Activated naive CD8-positive, alpha-beta T cell treated with anti-CD3 and anti-CD28 coated beads for 36 hours (primary cell): ENCODE measurements at places on chromosomes 5 and 9.

- no peaks in the 10 kb centered on the region for H3K4me1 ChIP-seq
- DNase-seq, result no peak
These were observed 38.1 kb upstream of the SSBP2 start for GRCh38 chr5:81789033-81789432.

DNA sequence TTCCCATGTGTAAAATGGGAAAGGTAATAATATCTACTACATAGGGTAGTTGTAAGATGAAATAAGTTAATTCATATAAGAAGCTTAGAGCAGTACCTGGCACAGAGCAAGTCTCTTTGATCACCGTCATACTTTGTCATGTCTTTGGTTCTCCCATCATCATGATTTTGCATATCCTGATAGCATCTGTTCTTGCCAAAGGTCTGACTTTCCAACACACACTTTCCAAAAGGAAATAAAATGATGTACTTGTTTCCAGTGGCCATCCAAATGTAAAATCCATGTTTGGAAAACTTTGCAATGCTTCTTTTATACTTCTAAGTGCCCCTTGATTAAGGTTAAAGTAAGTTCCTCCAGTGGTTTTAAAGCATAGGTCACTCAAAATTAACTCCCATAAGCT, 266.9 kb upstream of the PTGER4 start:
- no peak for DNase-seq
- H3K36me3 ChIP-seq, result peaks cover 18% of the 10 kb centered on the region
- no peak overlapping the region for H3K27ac ChIP-seq
- no peak overlapping the region for H3K4me3 ChIP-seq
- no peaks in the 10 kb centered on the region for H3K27me3 ChIP-seq

- no peaks in the 10 kb centered on the region for H3K36me3 ChIP-seq
- DNase-seq, result peak; percentile 68
- peaks cover 5% of the 10 kb centered on the region for H3K4me1 ChIP-seq
- H3K27me3 ChIP-seq, result no peaks in the 10 kb centered on the region
- H3K4me3 ChIP-seq, result no peak overlapping the region
- H3K27ac ChIP-seq, result no peak overlapping the region
These were observed 5.7 kb upstream of the SEC16A start for GRCh38 chr9:136488247-136489214.

GRCh38 chr5:175380701-175381100, 63.3 kb downstream of the DRD1 start:
- no peak overlapping the region for H3K27ac ChIP-seq
- H3K36me3 ChIP-seq, result no peaks in the 10 kb centered on the region
- no peak for DNase-seq
- no peak overlapping the region for H3K4me3 ChIP-seq

DNA sequence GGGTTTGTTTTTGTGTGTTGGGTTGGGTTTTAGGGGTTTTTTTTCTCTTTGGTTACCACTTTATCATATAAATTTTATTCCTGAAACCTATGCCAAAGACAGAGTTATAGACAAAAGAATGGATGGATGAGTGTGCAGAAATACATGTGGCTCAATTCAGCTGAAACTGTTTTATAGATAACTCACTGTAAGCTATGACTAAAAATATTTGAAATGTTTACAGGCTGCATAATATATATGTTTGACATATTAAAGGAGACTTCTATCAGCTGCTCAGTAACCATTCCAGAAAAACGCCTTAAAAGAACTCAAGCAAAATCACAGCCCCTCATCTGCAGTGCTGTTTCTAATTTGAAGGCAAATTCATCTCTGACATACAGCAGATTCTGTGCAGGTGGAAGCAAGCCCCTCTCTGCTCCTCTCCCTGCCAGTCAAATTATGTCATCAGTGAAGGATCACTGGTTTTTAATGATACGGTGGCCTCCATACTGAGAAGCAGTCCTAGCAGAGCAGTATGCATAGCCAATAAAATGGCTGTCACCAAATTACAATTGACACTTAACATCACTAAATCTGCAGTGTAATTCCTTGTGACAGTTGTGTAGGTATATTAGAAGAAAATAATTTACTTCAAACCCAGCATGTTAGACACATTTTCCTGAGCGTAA, 301.6 kb downstream of the NR2F1-AS1 start:
- H3K4me1 ChIP-seq, result no peaks in the 10 kb centered on the region
- H3K27ac ChIP-seq, result no peak overlapping the region
- H3K36me3 ChIP-seq, result no peaks in the 10 kb centered on the region
- H3K27me3 ChIP-seq, result no peaks in the 10 kb centered on the region

- H3K27me3 ChIP-seq, result peaks cover 37% of the 10 kb centered on the region
- no peaks in the 10 kb centered on the region for H3K36me3 ChIP-seq
- peaks cover 6% of the 10 kb centered on the region for H3K4me1 ChIP-seq
- H3K27ac ChIP-seq, result no peak overlapping the region
These were observed 6.9 kb downstream of the PROP1 start for GRCh38 chr5:177988989-177989625.

DNA sequence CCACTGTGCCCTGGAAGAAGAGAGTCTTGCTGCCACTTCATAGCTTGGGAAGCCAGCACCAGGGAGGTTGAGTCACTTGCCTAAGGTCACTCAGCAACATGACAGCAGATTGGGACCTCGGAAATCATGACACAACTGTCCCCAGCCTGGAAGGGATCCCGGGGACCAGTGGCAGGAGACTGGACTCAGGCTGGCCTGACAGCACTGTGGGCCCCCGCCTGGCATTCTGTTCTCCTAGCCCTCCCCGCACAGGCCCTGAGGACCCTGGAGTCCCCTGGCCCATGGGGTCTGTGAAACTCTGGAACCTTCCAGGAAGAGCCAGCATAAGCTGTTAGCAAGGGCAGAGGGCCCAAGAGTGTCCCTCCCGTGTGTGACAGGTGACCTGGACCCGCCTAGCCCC, 64.9 kb downstream of the COL5A1 start:
- DNase-seq, result no peak
- no peaks in the 10 kb centered on the region for H3K4me1 ChIP-seq
- no peaks in the 10 kb centered on the region for H3K27me3 ChIP-seq

- H3K4me3 ChIP-seq, result no peak overlapping the region
- H3K4me1 ChIP-seq, result no peaks in the 10 kb centered on the region
- no peaks in the 10 kb centered on the region for H3K36me3 ChIP-seq
- DNase-seq, result no peak
These were observed 76.5 kb downstream of the NR6A1 start for GRCh38 chr9:124694414-124695279.

- H3K27me3 ChIP-seq, result peaks cover under 1% of the 10 kb centered on the region
- no peak overlapping the region for H3K4me3 ChIP-seq
- no peaks in the 10 kb centered on the region for H3K36me3 ChIP-seq
- no peaks in the 10 kb centered on the region for H3K4me1 ChIP-seq
- no peak overlapping the region for H3K27ac ChIP-seq
These were observed 75.1 kb upstream of the ADCY2 start for GRCh38 chr5:7320701-7321301.

DNA sequence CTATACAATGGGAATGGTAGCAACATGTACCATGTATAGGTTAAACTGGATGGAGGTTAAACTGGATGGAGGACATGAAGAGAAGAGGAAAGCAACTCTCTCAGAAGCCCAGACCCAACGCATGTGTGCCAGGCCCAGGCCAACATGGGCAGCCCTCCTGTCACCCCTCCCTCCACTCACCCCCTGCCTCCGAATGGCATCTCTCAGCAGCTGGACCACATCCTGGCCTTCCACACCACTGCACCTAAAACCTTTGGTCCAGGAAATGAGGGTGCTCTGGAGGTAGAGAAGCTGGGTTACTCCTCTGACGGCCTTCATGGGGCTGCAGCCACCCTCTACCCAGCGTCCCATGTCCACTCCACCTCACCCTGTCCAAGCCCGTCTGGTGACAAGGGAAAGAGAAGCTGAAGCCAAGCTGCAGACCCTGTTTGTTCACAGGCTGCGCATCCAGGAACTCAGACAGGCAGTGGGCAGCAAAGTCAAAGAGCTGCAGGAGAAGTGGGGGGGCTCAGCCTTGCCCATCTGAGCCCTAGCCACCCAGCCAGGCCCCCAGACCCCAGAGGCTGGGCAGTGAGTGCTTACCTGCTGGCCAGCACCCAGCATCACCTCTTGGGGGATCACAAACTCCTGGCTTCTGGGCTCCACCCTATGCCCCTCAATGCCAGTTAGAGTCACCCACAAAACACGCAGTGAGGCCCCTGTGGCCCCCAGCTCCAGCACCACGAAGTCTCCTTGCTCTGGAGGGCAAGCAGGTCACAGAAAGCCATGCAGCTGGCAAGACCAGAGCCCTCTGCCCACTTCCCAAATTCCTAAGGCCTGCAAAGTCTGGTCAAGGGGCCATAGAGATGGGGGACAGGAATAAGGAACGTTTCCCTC, 8.5 kb downstream of the HK3 start:
- H3K4me1 ChIP-seq, result no peaks in the 10 kb centered on the region
- peaks cover 1% of the 10 kb centered on the region for H3K36me3 ChIP-seq
- H3K4me3 ChIP-seq, result no peak overlapping the region
- DNase-seq, result no peak
- no peak overlapping the region for H3K27ac ChIP-seq

DNA sequence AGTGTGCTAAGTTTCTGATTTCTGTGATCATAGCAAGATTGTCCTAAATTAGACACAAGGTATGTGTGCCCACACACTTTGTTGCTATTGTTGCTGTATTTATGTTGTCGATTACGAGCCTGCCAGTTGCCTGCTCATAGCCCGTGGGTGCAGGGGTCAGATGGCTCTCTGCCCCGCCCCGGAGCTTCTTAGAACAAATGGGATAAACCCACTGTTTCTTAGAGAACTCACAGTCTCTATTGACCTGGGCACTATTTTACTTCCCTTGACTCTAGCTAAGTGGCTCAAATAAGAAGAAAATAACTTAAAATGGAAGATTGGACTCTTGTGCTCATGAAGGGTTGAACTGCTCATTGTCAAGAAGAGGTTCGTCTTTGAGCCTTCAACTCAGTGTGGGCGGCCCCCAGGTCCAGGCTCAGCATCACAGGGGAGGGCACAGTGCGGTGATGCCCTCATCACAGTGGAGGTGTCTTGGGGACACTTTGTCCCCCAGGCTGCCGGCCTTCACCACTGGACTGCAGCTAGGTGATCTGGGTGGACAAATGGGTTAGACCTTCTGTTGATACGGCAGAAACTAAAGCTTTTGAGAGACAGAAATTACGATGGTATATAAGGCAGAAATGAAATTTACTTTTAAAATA, 155.5 kb downstream of the TENT4A start:
- no peak for DNase-seq
- no peak overlapping the region for H3K27ac ChIP-seq
- no peak overlapping the region for H3K4me3 ChIP-seq
- H3K4me1 ChIP-seq, result no peaks in the 10 kb centered on the region
- no peaks in the 10 kb centered on the region for H3K36me3 ChIP-seq
- no peaks in the 10 kb centered on the region for H3K27me3 ChIP-seq

DNA sequence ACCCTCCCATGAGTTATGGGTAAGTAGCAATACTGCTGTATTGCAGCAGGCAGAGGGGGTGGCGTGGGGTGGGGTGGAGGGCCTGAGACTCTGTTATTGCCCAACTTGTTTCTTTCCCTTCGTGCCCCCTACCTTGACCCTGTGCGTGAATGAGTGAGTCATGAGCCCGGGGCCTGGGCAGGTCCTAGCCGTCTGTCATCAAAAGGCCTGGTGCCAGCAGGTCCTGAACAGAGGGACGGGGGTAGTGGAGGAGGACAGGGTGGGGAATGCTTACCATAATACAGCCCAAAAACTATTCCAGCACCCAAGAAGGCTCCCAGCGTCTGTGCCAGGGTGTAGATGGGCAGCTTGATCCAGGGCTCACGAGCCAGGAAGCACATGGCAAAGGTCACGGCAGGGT, 4.3 kb downstream of the AQP3 start:
- no peak overlapping the region for H3K27ac ChIP-seq
- H3K4me1 ChIP-seq, result peaks cover 30% of the 10 kb centered on the region
- H3K27me3 ChIP-seq, result no peaks in the 10 kb centered on the region

DNA sequence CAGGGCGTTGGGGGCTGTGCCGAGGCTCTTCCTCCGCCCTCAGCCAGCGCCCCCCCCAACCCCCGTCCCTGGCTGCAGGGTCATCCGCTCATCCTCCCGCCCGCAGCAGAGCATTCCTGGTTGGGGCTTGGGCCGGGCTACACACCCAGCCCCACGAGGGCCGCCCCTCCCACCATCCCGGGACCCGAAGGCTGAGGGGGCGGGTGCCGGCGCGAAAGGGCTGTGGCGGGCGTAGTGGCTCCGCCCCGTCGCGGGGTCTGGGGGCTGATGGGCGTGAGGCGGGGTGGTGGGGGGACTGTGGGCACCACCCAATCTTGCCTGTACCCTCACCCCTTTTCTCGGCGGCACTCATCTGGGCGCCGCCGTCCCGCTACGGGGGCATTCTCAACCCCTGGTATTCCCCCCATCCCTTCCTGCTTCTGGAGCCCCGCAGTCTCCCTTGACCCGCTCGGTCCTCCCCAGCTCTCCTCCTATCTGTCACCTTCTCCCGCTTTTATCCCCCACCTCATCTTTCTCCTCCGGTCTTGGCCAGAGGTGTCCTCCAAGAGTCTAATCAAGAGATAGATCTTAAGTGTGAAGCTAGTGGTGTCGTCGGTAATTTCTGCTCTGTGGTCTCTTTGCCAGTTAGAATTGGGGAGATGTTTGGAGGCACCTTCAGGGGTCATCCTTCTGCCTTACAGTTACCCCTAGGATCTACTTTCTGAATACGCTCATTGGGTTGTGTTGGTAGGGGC, 1.6 kb downstream of the FER start:
- no peaks in the 10 kb centered on the region for H3K27me3 ChIP-seq
- peaks cover 1% of the 10 kb centered on the region for H3K36me3 ChIP-seq
- peak overlapping the region; percentile 92 for H3K27ac ChIP-seq
- H3K4me3 ChIP-seq, result peak overlapping the region; percentile 91

DNA sequence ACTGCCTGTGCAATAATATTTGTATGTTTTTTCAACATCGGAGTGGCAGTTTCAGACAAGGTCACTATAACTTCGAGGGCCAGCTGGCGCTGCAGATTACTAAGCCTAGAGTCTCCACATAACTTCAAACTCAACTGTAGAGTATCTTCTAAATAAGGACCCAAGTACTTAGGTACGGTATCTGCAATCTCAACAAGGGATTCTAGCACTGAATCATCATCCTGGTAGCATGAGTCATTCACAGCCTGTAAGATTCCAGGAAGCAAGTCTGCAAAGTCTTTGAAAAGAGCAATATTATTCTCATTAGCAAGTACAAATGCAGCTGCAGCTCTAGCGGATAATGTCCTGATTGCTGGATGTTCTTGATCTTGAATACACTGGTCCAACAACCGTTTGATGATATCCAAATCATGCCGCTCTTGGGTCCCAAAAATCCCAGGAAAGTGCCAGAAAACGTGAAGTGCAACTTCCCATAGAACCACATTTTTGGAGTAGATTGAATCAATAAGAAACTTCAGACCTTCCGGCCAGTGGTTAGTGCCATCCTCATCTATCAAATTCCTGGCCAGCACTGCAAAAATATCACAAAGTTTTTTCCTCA, 654 bp downstream of the RANBP6 start:
- H3K36me3 ChIP-seq, result peaks cover 52% of the 10 kb centered on the region
- DNase-seq, result no peak
- H3K4me1 ChIP-seq, result peaks cover 26% of the 10 kb centered on the region
- peak overlapping the region; percentile 96 for H3K27ac ChIP-seq
- no peaks in the 10 kb centered on the region for H3K27me3 ChIP-seq
- H3K4me3 ChIP-seq, result peak overlapping the region; percentile 91

DNA sequence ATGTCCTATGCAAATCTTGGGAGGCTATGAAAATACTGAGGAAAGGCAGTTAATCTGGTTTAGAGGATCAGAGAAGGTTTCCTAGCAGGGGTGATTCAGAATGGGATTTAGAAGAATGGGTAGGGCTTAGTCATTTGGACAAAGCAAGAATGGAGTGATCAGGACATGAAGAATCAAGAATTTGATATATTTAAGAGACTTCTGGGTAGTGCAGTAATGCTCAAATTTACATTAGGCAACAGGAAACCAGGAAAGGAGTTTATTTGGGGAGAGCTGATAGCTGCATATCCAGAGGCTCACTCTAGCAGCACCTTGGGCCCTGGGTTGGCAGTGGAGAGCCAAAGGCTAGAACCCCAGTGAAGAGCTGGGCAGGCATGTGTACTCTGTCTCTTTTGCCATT, 78.9 kb upstream of the PAPPA start:
- H3K4me3 ChIP-seq, result no peak overlapping the region
- no peaks in the 10 kb centered on the region for H3K36me3 ChIP-seq
- H3K27me3 ChIP-seq, result peaks cover 3% of the 10 kb centered on the region
- no peak for DNase-seq
